ENCODE measurements at places on chromosomes 13 and 19.

GRCh38 chr13:21974741-21975140 lies 303.9 kb downstream of the FGF9 start:
- no peak for DNase-seq

- no peak for DNase-seq
These were observed 6.2 kb downstream of the NPHS1 start for GRCh38 chr19:35846038-35846668.

DNA sequence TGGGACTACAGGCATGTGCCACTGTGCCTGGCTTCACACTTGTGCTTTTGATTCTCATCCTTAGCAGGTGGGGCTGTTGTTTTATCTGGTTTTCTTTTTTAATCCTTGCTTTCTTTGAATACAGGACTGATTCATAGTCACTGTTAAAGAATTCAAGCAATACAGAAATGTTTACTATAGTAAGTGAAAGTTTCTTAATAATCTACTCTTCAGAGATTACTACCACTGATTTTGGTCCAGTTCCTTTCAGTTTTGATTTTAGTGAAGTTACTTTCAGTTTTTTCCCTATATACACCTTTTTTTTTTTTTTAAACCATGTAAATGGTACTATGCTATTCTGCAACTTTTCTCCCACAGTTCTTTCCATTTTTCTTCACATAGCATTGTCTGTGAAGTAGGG lies 53.6 kb downstream of the GATAD2A start:
- DNase-seq: no peak

DNA sequence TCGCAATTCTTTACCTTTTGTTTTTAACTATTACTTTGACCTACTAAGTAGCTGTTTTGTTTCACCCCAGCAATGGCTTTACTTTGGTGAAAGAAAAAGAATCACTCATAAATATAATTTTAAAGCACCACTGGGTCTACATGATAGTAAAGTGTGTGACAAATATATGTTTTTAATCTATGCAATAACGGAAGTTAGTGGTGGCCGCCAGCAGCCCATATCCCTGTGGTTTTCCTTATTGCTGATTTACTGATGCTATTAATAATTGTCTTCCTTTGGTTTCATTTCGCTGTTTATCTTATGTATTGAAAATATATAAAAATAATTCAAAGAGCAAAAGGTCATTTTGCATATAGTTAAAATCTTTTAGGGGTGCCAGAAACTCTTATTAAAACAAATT lies 491.3 kb downstream of the DIAPH3 start:
- no peak for DNase-seq

GRCh38 chr13:102028206-102028605 lies 373.6 kb downstream of the FGF14 start:
- DNase-seq: no peak

GRCh38 chr13:94196413-94196812 lies 283.1 kb downstream of the DCT start:
- no peak for DNase-seq

- DNase-seq: no peak
These were observed 2.9 kb downstream of the GNG7 start for GRCh38 chr19:2699413-2700140.

GRCh38 chr19:29683009-29683408 lies 17.7 kb downstream of the PLEKHF1 start:
- no peak for DNase-seq

- DNase-seq: no peak
These were observed 10.7 kb downstream of the ZNF846 start for GRCh38 chr19:9757544-9758501.

DNA sequence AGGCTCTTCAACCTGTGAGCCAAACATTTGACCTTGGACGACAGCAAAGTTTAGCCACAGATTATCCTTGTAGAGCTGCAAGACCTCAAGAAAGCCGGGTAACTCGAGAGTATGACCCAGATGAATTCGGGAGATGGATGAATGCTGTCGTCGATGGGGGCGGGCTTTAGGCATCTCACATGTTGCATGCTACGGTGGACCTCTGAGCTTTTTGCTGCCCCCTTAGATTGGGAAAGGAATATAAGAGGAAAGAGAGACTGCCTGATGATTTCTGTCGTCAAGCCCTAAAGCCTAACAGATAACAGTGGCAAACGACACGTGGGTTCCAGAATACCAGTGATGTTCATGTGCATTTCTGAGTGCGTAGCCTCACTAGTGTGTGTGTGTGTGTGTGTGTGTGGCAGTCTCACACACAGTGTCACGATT lies 730 bp upstream of the ABCC4 start:
- DNase-seq: no peak

- no peak for DNase-seq
These were observed 18.1 kb downstream of the TUBGCP3 start for GRCh38 chr13:112569821-112570220.

DNA sequence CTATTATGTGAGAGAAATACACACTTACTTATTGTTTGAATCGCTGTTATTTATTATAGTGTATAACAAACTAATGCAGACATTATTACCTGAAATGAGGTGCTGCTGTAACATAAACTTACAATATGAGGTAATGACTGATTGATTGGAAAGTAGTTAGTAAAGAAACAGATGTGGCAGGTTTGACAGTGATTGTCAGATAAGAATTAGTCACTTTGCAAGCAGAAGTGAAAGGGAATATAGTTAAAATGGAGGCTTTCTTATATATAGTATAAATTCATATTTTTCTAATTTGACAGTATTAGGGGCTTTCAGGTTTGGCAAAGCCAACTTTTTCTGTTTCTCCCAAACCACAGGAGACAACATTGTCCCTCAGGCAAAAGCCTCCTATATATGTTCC lies 20.6 kb downstream of the MIR17HG start:
- DNase-seq: no peak

All from activated T-helper 1 cell treated with anti-CD3 and anti-CD28 coated beads, Interleukin-2, amount 50 U/mL, for 16 hours (primary cell).